Activated CD4-positive, alpha-beta T cell treated with anti-CD3 and anti-CD28 coated beads, Interleukin-2, Interleukin-4, amounts not matched to agents 100 ng/mL and 50 ng/mL, durations not matched to agents 16 hours and 8 hours (primary cell): ENCODE measurements at places on chromosomes 1 and 21.

DNA sequence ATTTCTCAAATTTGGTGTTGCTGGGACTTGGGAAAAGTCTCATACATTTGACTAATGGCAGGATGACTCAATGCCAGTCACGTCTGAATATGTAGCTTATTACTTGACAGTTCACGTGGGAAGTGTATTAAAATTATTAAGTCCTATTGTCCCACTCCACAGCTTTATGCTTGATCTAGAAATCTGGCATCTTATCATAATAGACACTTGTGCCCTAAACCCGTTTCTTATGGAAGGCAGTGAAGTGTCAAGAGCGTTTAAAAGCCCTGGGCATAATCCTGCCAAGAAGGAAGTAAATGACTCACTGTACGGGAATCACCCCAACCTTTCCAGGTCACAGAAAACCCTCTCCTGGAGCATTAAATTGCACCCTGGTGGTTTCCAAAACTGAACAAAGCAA, 207.4 kb downstream of the APP start:
- no peak for DNase-seq

DNA sequence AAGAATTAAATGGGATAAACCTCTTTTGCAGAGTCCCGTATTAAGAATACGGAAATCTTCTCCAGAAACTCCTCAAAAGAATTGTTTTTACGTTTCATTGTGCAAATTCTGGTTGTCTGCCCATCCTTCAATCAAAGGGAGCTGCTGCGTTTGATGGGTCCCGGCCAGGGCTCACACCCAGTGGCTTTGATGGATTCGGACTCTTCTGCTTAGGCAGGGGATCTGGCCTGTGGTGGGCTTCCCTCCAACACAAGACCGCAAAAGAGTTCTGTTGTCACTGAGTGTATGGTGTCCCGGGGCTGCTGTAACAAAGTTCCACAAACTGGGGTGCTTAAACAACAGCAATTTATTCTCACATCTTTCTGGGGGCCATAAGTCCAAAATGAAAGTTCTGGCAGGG, 402.0 kb downstream of the PCP4 start:
- DNase-seq: no peak

DNA sequence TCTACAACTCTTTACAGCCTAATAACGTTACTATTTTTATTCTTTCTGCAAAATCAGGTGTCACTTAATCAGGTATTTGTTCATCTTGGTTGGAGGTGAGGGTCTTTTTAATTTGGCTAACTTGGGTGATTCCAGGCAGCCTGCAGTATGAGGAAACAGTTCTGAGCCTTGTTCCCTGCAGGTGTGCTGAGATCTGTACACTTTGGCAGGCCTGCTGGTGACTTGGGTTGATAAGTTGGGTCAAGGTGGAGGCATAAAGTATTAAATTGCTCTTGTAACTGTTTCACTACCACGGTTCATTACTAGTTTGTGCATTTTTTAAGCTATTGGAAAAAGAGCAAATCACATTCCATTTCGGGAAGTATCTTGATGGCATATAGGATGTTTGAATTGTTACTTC, 10.0 kb downstream of the MAP3K21 start:
- DNase-seq: no peak

- DNase-seq: no peak
These were observed 5.1 kb downstream of the NIT1 start for GRCh38 chr1:161122967-161123366.

GRCh38 chr1:83632906-83633305, 366.0 kb downstream of the TTLL7 start:
- DNase-seq: no peak

DNA sequence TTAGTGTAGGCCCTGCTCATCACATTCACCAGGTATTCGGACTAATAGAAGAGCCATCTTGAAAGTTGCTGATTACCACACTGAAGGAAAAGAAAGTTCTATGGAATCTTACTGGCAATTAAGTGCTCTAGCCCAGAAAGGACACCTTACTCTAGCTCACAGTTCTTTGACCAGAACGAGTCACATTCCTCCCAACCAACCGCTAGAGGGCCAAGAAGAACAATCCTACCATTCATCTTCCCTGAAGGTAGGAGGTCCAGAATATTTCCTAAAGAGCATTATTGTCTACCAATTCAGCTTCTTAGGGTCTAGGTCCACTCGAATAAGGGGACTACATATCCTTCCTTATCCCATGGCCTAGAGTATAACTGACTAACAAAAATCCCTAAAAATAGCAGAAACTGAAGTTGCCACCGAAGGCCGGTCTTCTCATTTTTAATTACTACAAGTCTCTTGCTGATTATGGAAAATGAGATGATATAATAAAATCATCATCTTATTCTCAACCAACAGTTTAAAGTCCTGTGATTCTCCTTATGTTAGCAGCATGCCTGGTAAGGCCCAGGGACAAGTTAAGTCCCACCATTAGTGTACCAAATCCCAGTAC, 2.7 kb upstream of the FMO1 start:
- peak; percentile 9 for DNase-seq

GRCh38 chr1:11594222-11594621, 60.0 kb downstream of the FBXO2 start:
- peak; percentile 10 for DNase-seq
